ACHN (cell line): ENCODE measurements at places on chromosomes 2 and 18.
A peak's percentile ranks its signal among the peaks of the same experiment; 100 is the strongest.

- peak; percentile 51 for DNase-seq
Observed at GRCh38 chr2:150167711-150168110, 319.8 kb downstream of the RND3 start.

- DNase-seq: peak; percentile 68
Observed at GRCh38 chr2:101064868-101065549, 62.9 kb downstream of the RPL31 start.

GRCh38 chr2:72104821-72105588 lies 42.7 kb downstream of the CYP26B1 start:
- no peak for DNase-seq

- no peak for DNase-seq
Observed at GRCh38 chr2:156340377-156340776, 7.9 kb upstream of the NR4A2 start.

- DNase-seq: no peak
Observed at GRCh38 chr2:6341588-6342129, 524.0 kb downstream of the CMPK2 start.

DNA sequence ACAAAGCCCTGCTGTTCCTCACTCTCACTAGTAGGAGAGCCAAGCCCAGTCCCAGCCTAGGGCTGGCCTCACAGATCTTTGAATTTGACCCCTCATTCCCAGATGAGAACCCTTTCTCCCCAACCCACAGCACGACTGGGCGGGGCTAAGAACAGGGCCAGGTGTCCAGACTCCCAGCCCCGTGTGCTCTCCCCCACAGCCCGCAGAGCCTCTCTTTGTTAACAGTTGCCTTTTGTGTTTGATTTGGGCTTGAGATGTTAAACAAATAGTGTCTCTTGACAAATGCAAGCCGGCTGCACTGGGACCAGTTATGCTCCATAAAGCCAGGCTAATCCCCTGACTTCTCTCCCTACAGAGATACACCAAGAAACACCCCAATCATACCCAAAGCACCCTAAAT lies 4.7 kb upstream of the KCNK3 start:
- no peak for DNase-seq

GRCh38 chr18:45317948-45318640 lies 297.2 kb upstream of the SLC14A2 start:
- DNase-seq: no peak

- DNase-seq: no peak
Observed at GRCh38 chr18:68034296-68034695, 517.8 kb upstream of the DSEL start.

- DNase-seq: peak; percentile 15
Observed at GRCh38 chr2:25845843-25846505, 32.3 kb downstream of the ASXL2 start.

- peak; percentile 32 for DNase-seq
Observed at GRCh38 chr2:24970483-24971285, 1.1 kb downstream of the DNAJC27 start.

DNA sequence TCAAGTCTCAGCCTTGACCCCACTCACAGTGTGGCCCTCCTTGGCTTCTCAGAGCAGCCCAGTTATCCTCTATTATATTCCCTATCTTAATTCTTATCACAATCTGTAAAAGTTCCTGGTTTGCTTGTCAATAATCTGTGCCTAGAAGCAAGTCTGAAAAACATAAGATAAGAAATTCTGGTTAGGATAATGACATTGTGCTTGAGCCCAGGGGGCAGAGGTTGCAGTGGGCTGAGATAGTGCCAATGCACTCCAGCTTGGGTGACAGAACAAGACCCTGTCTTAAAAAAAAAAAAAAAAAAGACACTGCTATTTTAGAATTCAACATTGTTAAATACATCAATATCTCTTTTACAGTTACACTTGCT lies 63.9 kb downstream of the TMEM131 start:
- DNase-seq: no peak

DNA sequence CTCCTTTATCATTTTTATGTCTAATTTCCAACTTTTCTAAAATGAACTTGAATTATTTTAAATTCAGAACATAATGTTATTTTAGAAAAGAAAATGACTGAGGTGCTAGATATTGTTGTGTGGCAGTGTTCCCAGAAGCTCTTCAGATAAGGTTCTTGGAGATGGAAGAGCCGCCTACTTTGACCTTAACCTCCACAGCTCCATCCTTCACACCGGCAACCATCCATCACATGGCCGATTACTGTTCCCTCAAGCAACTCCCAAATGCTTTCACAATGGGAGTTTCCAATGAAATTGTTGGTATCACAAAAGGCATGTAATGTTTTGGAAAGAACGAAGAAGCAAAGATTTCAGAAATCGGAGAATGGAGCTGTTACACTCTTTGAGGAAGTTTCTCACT lies 193.9 kb upstream of the SALL3 start:
- no peak for DNase-seq

GRCh38 chr2:215080545-215080944 lies 57.9 kb downstream of the ABCA12 start:
- no peak for DNase-seq

GRCh38 chr2:48566592-48567310 lies 36.8 kb downstream of the STON1 start:
- peak; percentile 21 for DNase-seq

DNA sequence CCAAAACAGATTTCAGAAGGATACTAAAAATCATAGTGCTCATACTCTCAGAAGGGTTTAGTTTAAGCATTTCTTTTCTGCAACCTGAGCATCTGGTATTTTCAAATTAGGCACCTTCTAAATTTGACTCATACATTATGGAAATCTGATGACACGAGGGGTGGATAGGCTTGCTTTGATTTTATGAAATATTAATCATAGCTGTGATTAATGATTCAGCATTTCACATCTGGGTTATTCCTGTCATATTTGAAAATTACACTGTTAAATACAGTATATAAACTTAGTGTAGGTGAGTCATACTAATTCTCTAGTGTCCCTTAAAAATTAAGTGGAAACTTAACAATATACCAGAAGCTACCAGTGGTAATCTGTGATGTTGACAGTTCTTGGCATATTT lies 47.7 kb downstream of the MRPS9 start:
- no peak for DNase-seq

DNA sequence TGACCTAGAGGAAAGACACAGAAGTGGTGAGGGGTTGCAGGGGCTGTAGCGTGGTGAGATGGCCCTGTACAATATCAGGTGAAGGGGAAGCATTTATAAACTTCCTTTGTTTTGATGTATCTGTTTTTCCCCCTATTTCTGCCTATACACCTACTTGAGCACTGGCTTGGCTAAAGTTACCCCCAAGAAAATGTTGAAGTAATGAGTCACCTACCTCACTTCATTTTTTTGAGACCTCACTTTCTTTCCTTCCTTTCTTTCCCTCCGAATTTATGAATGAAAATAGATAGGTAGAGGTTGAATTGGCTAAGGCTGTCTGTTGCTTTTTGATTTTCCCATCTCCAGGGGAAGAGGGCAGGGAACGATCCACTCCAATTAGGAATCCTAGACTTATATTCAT lies 231.1 kb upstream of the EPAS1 start:
- DNase-seq: peak; percentile 49

- DNase-seq: no peak
Observed at GRCh38 chr2:81734981-81735380, 1430.4 kb upstream of the LRRTM1 start.

GRCh38 chr2:67829470-67829869 lies 233.3 kb downstream of the C1D start:
- no peak for DNase-seq

DNA sequence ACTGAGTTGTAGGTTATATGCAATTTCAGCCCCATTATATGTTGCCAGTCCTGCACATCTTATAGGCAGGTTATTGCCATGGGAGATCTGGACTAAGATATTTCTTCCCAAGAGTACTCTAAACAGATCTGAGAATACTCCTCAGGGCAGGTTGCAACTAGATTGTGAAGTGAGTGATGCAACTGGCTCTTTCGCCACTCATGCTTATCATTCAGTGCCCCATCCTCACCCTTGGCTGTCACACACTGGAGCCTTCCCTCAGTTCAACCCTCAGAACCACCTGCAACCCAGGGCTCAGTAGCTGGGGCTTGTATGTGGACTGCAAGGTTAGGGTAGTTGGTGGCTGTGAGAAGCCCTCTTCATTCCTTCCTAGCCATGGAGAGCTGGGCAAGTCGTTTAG lies 14.1 kb downstream of the MERTK start:
- no peak for DNase-seq

GRCh38 chr2:187547353-187547979 lies 6.8 kb downstream of the TFPI start:
- DNase-seq: peak; percentile 99

DNA sequence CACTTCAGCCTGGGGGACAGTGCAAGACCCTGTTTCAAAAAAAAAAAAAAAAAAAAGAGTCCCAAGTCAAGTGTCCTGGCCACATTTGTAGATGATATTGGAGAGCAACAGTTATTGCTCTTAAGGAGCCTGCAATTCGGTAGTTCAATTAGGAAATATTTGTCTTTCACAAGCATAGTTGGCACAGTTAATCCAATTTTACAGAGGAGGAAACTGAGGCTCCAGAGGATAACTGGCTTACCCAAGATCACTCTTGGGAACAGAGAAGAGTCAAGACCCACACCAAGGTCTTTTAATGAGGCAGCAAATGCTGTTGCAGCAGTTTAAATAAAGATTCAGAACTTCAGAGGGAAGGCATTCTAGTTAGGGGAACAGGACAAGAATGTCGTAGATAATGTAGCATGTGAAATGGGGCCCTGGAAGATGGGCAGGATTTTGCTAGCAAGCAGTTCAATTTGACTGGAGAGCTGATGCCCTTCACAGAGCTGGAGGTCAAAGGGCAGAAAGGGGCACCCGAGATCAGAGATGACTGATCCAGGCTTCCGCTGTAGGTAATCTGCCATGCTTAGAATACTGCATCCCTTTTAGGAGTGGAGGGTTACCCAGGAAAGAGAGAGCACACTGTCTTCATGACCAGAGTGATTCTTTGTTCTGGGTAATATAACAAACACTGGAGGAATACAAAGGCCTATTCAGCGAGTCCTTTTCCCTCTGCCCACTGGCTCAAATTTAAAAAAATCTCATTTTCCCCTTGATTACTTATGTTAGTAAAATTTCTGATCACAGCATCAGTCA lies 3.0 kb downstream of the NPC1 start:
- no peak for DNase-seq

DNA sequence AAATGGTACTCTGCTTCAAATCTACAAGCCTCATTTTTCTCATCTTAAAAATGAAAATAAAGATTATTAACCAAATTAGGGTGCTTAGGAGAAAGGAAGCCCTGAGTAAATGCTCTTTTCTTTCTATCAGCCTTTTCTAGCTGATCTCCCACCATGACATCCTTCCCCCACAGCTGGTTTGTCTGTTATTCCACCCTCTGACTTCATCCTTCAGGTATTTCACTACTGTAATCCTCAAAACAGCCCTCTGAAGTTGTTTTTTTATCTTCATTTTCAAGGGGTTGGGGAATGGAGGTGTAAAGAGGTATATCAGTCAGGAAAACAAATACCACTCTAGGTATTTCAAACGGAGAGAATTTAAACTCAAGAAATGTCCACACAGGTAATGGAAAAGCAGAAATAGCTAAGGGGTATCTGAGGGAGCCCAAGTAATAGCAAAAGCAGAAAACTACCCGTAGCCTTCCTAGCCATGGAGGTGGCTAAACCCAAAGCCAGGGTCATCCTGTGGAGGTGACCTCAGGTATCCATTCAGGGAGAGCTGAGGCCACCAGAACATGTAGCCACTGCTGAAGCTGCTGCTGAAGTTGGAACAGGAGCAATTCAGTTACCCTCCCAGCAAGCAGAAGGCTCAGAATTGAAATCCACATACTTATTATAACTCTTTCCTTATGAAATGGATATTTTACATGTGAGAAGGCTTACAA lies 990.9 kb upstream of the ACVR2A start:
- no peak for DNase-seq

- DNase-seq: no peak
Observed at GRCh38 chr2:147232225-147232669, 612.6 kb upstream of the ACVR2A start.

DNA sequence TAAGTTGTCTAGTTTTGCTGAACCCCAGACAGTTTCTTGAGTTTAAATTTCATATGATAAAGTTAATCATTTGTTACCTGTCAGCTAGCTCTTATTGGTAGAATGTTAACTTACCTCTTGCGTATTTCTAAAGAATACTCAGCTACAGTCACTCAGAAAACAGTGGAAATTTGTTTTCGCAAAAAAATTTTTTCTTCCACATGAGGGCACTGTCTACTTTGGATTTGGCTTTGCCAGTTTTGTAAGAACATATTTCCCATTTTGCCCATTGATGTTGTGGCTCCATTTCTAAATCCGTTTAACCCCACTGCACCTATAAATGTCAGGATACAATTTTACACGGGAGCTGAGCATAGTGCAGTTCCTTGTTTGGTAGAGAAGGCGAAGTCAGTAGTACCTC lies 19.1 kb upstream of the GCFC2 start:
- peak; percentile 49 for DNase-seq

GRCh38 chr18:48589797-48590519 lies 51.1 kb downstream of the CTIF start:
- no peak for DNase-seq

DNA sequence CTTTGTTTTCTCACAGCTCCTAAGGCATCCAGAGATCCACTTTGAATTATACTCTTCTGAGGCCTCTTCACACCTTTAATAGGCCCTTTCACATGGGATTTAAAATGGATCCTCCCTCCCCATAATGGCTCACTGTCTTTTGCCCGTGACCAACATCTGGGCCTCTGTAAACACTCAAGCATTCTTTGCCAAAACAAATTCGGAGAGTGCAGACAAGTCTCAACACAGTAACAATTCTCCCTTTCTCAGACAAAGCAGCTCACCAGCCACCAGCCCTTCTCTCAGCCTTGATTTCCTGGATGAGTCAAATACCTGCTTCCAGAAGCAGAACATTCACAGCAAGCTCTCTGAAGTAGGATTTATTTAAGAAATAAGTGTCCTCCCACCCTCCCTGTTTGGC lies 14.0 kb upstream of the IMP4 start:
- no peak for DNase-seq

- DNase-seq: no peak
Observed at GRCh38 chr18:10661317-10661716, 135.5 kb downstream of the NAPG start.

- DNase-seq: no peak
Observed at GRCh38 chr2:148957023-148957422, 81.5 kb upstream of the LYPD6B start.

DNA sequence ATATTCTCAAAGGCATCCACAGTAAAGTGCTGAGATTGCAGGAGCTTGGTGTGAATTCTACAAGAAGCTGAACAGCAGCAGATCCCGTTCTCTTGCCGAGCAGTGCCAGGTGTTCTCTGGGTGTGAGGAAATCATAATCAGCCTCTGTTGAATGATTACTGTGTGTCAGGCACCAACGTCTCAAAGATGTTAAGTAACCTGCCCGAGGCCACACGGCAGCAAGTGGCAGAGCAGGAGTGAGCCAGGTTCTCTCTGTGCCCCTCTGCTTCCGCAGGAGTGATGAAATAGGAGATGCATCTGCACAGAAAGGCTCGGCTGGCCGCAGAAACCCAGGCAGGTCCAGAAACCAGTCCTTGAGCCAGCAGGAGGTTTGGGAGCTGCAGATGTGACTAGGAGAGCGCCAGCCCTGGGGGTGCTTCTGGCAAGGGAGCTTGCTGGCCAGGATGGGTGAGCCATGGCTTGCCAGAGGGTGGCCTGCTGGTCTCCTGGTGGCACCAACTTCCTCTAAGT lies 68.4 kb downstream of the COPS7B start:
- no peak for DNase-seq

- no peak for DNase-seq
Observed at GRCh38 chr2:22753476-22753875, 631.5 kb upstream of the KLHL29 start.

- DNase-seq: no peak
Observed at GRCh38 chr2:127121776-127122176, 14.8 kb upstream of the BIN1 start.

- DNase-seq: no peak
Observed at GRCh38 chr2:172208791-172209325, 106.2 kb upstream of the DLX2 start.
